ENCODE measurements at places on chromosomes 11 and 22. TPM values are rescaled to one million over a fixed set of nuclear protein-coding genes. Genes with fewer than 3 reads are reported as not detected.

Gene BET1L
- 49.4 TPM for total RNA-seq

DNA sequence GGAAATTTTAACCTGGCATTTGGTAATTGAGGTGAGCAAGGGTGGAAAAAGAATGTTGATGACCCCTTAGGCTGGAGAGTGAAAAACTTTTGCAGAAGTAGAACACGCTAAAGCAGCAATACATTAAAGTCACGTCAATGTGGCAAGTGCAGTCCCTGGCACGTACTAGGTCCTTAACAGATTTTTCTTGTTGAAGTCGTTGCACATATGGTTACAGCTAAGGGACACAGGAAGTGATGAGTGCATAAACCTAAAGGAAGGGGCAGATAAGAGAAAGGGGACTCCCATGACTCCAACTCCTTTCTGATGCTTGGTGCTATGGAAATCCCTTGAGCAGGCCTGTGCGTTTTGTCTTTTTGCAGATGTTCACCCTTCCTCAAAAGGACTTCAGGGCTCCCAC is 1.2 kb downstream of the ACCS start:
- no peaks in the 10 kb centered on the region for H3K27me3 ChIP-seq
- H3K36me3 ChIP-seq: peaks cover 6% of the 10 kb centered on the region
- H3K4me3 ChIP-seq: peak overlapping the region; percentile 77

GRCh38 chr22:45544588-45545170 is 42.0 kb downstream of the FBLN1 start:
- H3K4me3 ChIP-seq: no peak overlapping the region
- H3K27ac ChIP-seq: no peak overlapping the region
- H3K36me3 ChIP-seq: peaks cover 79% of the 10 kb centered on the region
- DNase-seq: no peak
- no peaks in the 10 kb centered on the region for H3K27me3 ChIP-seq

Gene ASCC2
- 46.5 TPM for total RNA-seq

Gene EHF
- not detected for total RNA-seq

Gene DEUP1
- not detected for total RNA-seq

Gene MMP13
- total RNA-seq: not detected

Gene HIKESHI
- 55.2 TPM for total RNA-seq

DNA sequence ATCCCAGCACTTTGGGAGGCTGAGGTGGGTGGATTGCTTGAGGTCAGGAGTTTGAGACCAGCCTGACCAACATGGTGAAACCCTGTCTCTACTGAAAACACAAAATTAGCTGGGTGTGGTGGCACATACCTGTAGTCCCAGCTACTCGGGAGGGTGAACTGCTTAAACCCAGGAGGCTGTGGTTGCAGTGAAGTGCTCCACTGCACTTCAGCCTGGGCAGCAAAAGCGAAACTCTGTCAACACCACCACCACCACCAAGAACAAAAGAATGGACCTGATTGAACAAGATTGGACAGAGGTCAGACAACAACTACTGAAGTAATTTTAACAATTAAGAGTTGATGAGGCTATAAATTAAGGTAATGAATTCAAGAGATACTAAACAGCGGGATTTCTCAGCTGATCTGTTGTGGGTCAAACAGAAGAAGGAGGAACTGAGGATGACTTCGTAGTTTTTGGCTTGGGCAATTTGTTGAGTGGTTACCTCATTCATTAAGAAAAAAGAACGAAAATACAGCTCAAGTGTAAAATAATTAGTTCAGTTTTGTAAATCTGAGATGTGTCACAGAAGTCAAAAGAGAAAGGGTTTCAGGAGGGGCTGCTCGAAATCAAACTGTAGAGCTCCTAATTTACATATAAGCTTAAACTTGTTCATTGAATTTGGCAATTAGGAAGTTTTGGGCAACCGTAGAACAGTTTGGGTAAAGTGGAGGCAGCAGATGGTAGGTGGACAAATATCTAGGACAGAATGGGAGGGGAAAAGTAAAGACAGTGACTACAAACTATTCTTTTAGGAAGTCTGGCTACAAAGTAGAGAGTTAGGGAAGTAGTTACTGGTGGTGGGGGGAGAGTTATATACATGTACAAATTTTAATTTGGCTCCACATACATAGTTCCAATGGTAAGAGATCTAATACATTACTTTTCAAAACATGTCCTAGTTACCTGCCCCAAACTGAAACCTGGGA is 4.5 kb downstream of the IL18 start:
- DNase-seq: no peak
- H3K4me1 ChIP-seq: no peaks in the 10 kb centered on the region
- no peak overlapping the region for H3K27ac ChIP-seq
- no peaks in the 10 kb centered on the region for H3K27me3 ChIP-seq
- H3K36me3 ChIP-seq: no peaks in the 10 kb centered on the region

Gene SCN3B
- total RNA-seq: 0.64 TPM

GRCh38 chr11:33912405-33913361 is 20.8 kb upstream of the LMO2 start:
- H3K4me3 ChIP-seq: no peak overlapping the region
- no peak overlapping the region for H3K27ac ChIP-seq
- no peaks in the 10 kb centered on the region for H3K36me3 ChIP-seq
- DNase-seq: no peak

Gene VSIG2
- not detected for total RNA-seq

DNA sequence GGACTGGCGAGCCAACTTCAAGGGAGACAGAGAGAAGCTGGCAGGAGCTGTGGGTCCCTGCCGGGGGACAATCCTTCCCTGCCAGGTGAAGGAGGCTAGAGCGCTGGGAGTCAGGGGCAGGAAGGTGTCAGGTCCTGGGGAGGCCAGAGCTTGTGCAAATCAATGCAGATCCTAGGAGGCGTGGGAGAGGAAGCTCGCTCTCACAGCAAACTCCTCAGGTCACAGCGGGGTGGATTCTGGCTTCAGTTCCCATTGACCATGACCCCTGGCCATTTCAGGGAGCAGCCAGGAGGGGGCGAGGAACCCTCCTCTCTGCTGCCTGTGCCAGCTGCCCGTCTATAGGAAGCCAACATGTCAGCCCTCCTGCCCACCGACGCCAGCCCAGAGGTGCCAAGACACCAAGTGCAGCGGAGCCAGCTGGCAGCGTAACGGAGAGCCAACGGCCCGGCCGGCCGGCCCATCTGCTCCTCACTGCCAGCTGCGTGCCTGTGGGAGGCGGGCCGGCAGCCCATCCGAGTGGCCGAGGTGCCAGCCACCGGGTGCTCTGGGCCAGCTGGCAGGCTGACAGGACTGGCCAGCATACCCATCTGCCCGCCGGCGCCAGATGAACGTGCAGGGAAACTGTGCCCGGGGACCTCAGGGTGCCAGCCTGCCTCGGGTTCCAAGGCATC is 374.8 kb downstream of the MIAT start:
- no peaks in the 10 kb centered on the region for H3K27me3 ChIP-seq
- H3K4me3 ChIP-seq: no peak overlapping the region
- H3K27ac ChIP-seq: no peak overlapping the region

Gene OVCH2
- total RNA-seq: 0.44 TPM

All from H9 (cell line).